ENCODE measurements at places on chromosomes 5 and 9.

DNA sequence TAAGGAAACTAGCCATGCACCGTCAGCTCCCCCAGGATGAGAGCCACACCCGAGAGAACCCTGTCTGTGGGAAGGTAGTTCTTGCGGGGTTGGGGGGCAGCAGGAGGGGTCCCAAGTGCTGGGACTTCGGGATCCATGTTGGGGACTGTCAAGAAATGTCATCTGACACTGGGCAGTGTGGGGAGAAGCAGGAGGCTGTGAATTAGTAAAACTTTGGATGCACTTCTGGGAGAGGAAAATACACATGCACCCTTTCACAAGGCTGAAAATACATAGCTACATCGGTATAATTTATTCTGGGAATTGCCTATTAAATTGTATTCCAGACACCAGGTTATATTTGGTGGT lies 109.6 kb upstream of the RPS23 start:
- no peak for DNase-seq

DNA sequence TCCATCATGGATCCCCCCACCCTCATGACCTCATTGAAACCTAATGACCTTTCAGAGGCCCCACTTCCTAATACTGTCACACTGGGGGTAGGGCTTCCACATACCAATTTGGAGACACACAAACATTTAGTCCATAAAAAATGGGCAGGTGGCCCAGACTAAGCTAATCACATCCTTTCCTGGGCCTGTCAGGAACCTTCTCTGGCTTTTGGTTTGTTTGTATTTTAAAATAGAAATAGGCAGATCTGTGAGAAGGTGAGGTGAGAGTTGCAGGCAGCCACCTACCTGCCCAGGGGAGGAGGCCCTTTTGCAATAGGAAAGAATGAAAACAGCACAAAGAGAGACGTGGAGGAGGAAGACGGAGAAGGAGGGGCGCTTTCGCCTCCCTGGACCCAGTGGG lies 90.2 kb upstream of the BOD1 start:
- no peak for DNase-seq

DNA sequence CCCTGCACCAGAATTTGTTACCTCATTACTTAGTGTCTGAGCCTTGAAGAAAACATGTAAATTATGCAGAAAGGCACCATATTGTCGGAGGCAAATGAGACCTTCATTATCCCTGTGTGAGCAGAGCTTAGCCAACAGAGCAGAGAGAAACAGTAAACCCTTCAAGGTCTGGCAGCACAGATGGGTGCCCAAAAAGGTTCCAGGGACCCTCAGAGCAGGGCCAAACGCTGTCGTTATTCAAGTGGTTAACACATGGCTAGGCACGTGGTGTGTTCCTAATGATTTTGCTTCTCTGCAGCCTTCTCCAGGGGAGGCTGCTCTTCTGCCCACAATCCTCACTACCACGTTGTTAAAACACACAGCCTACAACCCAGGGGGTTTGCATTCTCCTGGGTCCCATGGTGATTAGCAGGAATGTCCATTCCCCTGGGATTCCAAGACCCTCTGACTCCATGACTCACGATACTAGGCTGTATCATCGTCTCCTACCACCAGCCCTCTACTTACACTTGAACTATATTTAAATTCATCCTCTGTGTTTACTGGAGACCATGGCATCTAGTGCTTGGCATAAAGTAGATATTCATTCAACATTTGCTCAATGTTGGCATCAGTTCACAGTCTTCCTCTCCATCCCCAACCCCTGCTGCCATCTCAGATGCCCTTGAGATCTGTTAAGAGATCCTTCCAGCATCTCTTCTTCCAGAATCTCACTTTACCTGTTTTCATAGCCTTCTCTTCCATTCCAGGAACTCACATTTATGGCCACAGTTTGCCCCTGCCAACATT lies 174.5 kb upstream of the RAD23B start:
- no peak for DNase-seq

DNA sequence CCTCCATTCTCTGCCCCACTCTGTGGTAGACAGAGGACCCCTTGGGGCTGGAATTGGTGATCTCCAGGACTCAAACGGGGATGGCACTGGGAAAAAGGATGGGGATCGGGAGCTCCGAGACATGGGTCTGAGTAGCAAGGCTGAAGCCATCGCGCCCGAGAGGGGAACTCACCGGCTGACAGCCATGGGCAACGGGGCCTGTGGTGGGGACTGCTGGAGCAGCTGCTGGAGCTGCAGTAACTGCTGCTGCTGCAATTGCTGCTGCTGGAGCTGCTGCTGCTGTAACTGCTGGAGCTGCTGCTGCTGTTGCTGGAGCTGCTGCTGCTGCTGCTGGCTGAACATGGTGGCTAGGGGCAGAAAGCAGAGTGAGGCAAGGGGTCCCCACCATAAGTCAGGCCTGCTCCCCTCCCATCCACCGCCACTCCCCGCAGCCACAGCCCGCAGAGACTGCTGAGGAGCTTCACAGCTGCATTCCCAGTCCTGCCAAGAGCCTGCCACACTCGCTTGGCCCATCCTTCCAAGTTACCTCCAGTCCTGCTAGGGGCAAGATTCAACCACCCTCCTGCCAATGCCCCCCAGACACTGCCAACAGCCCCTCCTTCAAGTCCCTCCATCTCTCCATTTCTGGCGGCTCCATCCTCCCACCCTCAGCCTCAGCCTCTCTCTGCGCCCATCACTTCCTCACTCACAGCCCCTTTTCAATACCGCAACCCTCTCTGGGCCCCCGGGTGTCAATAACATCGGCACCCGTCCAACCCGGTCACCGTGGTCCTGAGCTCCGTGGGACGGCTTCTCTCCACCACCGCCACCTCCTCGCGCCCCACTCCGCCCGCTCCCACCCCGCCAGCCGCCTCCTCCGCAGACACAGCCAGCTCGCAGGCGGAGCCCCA lies 611 bp downstream of the CIZ1 start:
- no peak for DNase-seq

GRCh38 chr9:122085260-122085659 lies 7.8 kb downstream of the TTLL11 start:
- DNase-seq = no peak

GRCh38 chr5:168947212-168947868 lies 353.6 kb downstream of the SLIT3 start:
- peak; percentile 16 for DNase-seq

GRCh38 chr9:137247135-137247915 lies 3.8 kb upstream of the STPG3 start:
- no peak for DNase-seq

DNA sequence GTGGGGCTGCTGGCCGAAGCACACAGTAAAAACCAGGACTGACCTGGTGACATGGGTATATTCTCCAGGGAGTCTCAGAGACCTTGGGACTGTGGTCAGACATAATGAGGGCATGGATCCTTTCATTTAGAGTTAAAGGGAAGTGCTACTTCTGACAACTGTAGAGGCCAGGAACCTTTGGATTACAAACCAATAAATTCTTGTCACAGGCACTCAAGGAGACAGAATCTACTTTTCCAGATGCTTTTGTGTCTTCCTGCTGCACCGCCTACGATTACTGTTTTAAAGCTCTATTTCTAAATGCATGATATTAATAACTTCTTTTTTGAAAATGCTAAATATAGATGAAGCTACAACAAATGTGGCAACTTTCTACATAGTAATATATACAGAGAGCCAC lies 106.5 kb upstream of the LPAR1 start:
- no peak for DNase-seq

DNA sequence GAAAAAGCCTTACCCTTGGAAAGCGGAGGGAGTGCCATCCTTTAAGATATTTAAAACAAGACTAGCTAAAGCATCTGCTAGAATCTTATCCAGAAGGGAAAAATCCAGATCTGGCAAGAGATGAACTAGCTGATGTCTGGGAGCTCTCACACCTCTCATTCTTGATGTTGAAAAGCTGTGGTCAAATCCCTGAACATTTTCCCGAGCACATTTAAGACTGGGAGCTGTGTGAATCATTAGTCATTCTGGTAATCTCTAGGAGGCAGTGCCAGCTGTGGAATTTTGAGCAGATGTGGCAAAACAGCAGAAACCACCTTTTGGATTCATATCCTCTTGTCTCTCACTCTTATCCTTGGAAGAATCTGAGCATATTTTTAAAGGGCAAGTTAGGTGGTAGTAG lies 218.0 kb downstream of the MAN2A1 start:
- no peak for DNase-seq

- no peak for DNase-seq
These were observed 31.8 kb downstream of the FABP6 start for GRCh38 chr5:160260881-160261815.

GRCh38 chr5:1125030-1125357 lies 13.1 kb upstream of the SLC12A7 start:
- no peak for DNase-seq

All from AML-193 (cell line).